Activated naive CD4-positive, alpha-beta T cell treated with anti-CD3 and anti-CD28 coated beads for 36 hours (primary cell): ENCODE measurements at places on chromosomes 1 and 21. TPM values are rescaled to one million over a fixed set of nuclear protein-coding genes. Genes with fewer than 3 reads are reported as not detected.

GRCh38 chr1:64231654-64232053 lies 28.2 kb downstream of the UBE2U start:
- DNase-seq, result no peak

Gene NUP210L
- total RNA-seq, result 0.05 TPM

DNA sequence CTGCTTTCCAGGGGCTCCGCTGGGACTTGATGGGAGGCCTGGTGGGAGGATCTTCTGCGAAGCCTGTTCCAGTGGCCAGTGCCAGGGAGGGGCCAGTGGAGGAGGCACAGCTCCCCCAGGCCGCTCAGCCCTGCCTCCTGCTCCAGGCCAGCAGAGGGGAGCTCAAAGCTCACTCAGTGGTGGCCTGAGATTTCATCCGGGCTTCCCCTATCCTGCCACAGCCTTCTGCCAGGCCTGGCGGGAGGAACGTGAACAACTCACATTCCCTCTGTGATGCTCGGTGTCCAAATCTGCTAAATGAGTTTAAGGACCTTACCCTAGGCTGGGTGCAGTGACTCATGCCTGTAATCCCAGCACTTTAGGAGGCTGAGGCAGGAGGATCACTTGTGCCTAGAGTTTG lies 3.3 kb downstream of the CLCNKB start:
- DNase-seq, result no peak

- no peak for DNase-seq
Measured at GRCh38 chr21:44273046-44273445, 11.3 kb upstream of the DNMT3L start.

Gene TNFSF18
- not detected for total RNA-seq

DNA sequence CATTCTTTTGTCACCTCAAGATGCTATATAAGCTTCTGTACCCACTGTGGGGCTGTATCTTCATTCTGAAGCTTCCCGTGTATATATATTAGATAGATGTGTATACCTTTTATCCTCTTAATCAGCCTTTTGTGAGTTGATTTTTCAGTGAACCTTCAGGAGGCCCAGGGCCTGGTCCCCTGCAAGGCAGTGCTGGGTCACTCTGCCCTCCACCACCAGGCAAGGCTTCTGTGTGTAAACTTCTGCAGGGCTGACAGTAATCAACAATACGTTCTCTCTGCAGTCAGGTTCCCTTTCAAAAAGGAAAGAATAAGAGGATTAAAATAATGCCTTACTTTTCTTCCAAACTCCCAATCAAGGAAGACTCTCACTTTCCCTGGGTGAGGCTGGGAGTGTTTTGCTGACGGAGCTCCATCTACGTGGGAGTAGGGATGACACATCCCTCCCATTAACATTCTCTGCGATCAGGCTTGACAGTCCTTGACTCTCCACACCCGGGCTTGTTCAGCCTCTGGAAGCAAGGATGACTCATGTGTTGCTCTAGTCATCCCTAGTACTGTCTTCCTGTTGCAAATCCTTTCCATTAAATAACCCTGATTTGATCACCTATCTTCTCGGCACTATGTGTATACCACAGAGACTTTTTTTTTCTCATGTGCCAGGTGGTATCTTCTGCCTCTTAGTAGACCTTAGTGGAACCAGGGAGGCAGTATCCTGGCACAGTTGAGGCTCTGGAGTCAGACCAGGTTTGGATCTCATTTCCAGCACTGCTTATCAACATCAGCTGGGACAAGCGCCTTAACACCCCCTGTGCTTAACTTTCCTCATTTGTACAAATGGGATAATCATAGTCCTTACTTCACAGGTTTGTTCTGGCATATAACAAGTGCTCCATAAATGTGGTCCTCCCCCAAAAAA lies 70.3 kb upstream of the KCNK1 start:
- no peak for DNase-seq
